Stimulated activated CD4-positive, alpha-beta T cell treated with anti-CD3 and anti-CD28 coated beads, Interleukin-15, amount 100 ng/mL, for 1 hour (primary cell): ENCODE measurements at places on chromosomes 3 and 15.

DNA sequence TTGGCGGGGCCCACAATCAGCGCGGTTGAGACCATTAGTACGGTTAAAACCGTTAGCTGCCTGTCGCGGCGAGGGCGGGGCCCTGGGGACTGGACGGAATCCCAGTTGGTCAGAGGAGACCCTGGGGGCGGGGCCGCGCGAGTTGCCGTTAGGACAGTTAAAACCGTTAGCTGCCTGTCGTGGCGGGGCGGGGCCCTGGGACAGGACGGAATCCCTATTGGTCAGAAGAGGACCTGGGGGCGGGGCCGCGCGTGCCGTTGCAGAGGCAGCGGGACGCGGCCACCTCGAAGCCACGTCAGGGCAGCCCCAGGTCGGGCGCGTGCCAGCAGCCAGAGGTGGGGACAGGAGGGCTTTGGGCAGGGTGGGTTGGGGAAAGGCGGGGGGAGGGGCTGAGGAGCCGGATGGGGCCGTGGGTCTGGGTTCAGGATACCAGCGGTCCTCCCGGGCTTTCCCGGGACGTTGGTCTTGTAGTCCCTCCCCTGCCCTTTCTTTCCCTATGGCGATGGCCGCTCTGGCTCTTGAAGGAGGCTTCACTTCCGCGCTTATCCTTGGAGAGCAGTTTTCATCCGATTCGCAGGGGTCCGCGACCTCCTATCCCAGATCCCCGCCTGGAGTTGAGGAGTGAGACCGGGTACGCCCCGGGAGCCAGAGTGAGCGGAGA is 28.0 kb downstream of the KLHDC8B start:
- no peak for DNase-seq

- no peak for DNase-seq
Observed at GRCh38 chr3:194095464-194095863, 40.5 kb upstream of the HES1 start.

GRCh38 chr15:48896869-48897814 is 19.2 kb downstream of the EID1 start:
- DNase-seq: no peak

- no peak for DNase-seq
Observed at GRCh38 chr3:14431452-14431916, 29.1 kb downstream of the SLC6A6 start.

DNA sequence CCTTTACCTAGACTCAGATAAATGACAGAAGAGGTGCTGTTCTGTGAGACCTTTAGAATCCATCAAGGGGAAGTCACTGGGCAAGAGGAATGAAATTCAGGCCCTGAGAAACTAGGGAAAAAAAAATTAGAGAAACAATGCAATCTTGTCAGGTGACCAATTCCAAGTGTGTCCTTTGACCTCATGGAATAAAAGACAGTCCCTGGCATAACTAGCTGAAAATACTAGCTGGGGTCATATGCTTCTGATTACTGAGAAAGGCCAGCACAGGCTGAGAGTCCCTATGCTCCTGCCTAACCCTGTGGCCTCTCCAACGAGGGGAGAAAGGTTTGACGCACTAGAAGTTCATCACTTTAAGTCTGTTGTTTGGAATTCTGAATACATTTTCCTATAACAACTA is 167.3 kb downstream of the XXYLT1 start:
- no peak for DNase-seq

- no peak for DNase-seq
Observed at GRCh38 chr3:12797124-12797891, 828 bp downstream of the CAND2 start.

GRCh38 chr3:184099806-184100686 is 3.2 kb downstream of the HTR3E start:
- DNase-seq: no peak

- DNase-seq: no peak
Observed at GRCh38 chr3:48656841-48657281, 5.8 kb downstream of the CELSR3 start.

DNA sequence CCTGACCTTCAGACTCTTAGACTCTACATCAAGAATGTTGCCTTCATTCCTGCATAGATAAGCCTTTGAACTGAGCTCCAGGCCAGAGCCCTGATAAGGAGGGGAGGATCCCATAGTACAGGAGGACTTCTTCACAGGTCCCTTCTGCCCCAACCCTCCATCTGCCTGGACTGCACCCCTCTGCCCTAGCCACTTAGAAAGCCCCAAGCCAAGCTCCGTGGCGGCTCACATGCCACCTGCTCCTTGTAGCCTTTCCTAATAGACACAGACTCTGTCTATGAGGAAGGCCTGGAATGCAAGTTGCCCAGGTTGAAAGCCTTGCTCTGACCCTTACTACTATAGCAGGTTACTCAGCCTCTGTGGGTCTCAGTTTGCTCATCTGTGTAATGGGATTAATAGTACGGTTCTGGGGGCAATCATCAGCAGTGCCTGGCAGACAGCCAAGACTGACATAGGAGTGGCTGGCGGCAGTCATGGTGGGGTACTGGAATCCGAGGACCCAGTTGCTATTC is 11.6 kb downstream of the PCSK6 start:
- no peak for DNase-seq

DNA sequence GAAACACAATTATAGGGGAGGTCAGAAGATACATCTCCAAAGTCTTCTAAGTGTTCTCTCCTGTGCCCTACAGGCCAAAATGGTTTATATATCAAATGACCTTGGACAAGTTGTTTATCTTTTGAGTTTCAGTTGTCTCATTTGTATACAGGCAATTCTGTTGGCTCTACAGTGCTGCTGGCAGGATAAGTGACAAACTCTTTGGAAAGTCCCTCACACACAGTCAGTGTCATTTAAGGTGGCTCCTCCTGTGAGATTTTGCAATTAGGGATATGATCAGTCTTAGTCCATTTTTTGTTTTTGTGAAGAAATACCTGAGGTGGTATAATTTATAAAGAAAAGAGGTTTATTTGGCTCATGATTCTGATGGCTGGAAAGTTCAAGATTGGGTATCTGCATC is 1035.8 kb upstream of the CFAP20DC start:
- no peak for DNase-seq

GRCh38 chr3:100781301-100781700 is 72.0 kb downstream of the TFG start:
- DNase-seq: no peak

GRCh38 chr3:21750831-21751391 is at the start of gene ZNF385D:
ZNF385D (minus strand) TSS chr3:21751210; CDS start chr3:21750916, 294 bp downstream.
- no peak for DNase-seq

DNA sequence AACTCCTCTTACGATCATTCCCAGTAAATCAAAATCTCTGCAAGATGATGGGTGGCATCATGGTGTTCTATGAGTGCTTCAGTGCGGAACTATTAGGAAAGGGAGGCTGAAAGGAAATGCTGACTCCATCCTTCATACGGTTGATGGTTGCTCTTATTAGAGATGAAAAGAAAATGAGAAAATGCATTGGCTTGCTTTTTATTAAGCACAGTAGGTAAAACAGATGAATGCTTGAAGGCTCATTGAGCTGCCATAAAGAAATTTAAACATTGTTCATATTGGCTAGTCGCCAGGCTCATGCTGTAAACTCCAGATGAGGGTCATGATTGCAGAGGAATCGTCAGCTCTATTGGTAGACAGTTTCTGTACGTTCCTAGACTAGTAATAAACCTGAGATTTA is 115.8 kb downstream of the EPHA3 start:
- no peak for DNase-seq

DNA sequence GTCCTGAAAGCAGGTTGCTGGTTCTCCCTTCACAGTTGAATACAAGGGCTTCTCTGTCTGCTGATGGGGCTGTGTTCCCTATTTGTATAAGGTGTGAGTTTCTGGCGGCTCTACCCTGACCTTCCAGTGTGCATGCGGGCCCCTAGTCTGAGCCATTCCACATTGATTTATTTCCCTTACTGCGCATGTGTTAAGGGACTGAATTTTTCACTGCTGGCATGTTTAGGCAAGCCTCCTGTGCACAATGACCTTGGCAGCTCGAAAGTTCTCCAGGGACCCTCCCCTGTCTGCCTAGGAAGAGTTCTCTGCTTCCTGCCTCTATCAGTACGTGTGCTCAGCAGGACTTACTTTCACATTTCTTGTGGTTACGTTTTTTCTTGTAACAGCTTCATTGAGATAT is 11.4 kb downstream of the TRAK1 start:
- DNase-seq: no peak

DNA sequence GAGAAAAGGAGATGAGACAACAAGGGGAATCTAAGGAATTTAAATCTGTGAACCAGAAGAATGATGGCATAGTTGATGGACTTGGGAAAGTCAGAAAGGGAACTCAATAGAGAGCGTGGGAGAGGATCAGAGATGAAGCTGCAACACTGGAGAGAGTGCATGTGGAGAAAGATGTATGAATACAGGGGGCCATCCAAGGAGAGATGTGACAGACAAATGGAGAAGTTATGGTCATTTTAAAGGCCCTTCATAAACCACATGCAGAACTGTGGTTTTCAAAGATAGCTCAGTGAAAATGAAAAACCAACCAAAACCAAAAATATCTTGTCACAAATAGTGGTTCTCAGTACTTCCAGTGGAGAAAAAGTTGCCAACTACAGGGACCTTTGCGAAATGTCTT is 265.2 kb downstream of the SUCLG2 start:
- no peak for DNase-seq

- DNase-seq: no peak
Observed at GRCh38 chr15:23467110-23467600, 20.1 kb upstream of the GOLGA6L2 start.

DNA sequence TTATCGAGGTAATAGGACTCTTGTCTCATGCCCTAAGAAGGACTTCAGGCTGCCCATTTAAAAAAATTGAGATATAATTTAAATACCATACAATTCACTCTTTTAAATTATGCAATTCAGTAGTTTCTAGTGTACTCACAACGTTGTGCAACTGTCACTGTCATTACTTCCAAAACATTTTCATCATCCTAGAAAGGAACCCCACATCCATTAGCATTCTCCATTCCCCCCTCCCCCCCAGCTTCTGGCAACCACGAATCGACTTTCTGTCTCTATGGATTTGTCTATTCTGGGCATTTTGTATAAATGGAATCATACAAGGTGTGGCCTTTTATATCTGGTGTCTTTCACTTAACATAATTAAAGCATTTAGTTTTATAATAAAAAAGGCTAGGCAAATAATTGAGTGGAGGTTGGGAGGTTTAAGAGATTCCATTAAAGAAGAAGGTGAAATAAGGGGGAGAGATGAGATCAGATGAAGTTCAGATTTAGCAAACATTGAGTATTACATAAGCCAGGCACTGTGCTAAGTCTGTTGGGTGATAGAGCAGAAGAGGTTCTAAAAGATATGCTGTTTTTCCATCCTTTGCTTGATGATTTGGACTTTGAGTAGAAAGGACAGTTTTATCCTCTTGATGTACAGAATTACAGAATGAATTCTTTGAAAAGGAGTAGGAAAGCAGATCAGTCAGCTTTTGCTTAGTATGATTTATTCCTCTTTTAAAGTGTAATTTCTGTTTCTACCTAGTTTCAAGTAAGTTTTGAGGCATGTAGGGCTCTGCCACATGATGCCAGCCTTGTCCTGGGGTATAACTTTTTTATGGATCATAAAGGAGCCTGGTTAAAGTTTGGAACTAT is 36.3 kb downstream of the UBE2E2 start:
- no peak for DNase-seq

GRCh38 chr3:15823092-15823491 is 25.3 kb upstream of the ANKRD28 start:
- no peak for DNase-seq

DNA sequence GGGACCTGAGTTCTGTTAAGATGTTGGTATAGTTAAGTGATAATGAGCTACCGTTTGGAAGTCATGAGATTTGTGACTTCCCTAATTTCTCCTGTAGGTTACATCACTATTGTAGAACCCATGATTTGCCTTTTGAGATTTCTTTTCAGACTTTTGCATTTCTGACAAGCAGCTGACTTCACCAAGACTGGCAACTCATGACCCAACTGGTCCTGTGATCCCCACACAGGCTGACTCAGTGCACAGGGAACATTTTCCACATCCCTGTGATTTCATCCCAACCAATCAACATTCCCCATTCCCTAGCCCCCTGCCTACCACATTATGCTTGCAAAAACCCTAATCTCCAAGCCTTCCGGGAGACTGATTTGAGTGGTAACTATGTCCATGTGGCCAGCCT is 242.1 kb upstream of the PDZRN3 start:
- no peak for DNase-seq

DNA sequence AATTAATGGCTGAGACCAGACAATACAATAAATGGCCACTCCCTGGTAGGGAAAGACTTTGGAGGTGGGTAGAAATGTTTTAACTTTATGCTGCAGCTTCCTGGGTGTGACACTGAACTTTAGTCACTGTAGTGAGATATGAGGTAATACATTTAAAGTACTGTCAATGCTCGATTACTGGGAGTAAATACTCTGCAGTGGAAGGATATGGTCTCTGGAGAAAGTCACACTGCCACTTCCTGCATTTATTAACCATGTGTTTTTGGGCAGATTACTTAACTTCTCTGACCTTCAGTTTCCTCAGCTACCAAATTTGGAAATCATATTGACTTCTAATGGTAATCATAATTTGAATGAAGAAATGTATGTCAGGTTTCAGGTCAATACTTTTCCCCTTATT is 317.1 kb upstream of the TGFBR2 start:
- DNase-seq: no peak

GRCh38 chr3:145767909-145768308 is 393.1 kb downstream of the PLOD2 start:
- no peak for DNase-seq

DNA sequence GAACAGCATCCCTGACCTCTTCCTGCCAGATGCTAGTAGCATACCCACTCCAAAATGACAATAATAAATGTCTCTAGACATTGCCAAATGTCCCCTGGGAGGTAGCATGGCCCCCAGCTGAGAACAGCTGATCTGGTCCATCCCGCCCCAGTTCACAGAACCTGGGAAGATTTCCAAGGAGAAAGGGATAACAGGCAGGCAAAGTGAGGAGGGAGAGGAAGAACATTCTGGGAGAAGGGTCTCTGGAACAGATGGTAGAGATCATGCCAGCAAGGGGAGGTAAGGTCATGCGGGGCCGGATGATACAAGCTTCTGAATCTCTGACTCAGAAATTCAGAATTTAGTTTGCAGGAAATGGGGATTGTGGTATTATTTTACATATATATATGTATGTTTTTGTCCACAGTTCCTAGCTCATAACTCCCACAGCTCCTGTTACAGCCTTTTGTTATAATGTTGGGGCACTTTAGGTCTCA is 192.7 kb downstream of the SUCLG2 start:
- no peak for DNase-seq

DNA sequence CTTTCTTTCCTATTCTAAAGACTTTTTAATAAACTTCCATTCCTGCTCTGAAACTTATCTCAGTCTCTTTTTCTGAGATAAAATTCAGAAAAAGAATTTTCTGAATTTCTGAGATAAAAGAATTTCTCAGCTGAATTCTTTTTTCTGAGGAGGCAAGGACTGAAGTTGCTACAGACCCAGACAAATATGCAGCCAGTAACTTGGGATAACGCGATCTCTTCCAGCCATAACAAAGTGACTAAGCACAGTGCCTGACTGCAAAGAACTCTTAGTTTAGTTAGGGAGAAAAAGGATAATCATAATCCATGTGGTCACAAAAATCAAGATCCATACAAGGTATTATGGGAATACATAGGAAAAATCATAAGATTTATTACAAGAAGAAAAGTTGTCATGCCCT is 222.0 kb upstream of the GAP43 start:
- DNase-seq: no peak

GRCh38 chr3:139281096-139281495 is 62.7 kb upstream of the MRPS22 start:
- DNase-seq: no peak

GRCh38 chr3:138188013-138188730 is 1.1 kb downstream of the ARMC8 start:
- no peak for DNase-seq

GRCh38 chr3:180184816-180185215 is 148.1 kb upstream of the PEX5L start:
- DNase-seq: no peak
